NCI-H1048 (cell line): ENCODE measurements at places on chromosomes 13 and 19.

DNA sequence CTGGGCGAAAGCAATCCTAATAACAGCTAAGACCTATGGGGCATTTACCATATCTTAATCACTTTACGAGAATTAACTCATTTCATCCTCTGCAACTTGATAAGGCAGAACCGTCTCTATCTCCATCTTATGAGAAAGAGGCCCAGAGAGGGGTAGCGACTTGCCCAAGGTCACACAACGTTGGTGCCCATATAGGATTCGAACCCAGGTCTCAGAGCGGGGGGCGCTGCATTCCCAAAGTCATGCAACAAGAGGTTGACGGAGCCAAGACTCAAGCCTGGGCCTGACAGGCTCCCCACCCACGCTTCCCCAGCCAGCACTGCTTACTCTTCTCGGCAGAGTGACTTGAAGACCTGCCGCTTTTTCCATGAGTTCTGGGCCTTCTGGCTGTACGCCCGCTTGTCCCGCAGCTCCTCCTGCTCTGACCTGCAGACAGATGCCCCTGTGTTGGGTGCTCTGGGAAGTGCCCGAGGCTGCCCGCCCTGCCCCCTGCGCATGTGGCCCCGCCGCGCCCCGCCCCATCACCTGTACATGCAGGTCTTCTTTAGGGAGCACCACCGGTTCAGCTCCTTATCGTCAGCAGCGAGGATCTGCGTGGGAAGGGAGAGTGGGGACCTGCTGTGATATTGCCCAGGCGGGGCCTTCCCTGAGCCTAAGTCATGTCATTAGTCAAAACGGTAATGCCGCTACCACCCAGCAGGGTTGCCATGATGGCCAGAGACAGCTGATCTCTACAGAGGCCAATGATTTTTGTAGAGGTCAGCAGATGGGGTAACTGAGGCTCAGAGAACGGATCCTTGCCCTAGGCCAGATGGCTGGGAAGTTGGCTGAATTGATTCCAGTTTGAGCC, 10.8 kb downstream of the KRI1 start:
- DNase-seq = no peak

GRCh38 chr13:41461527-41462139, 4.3 kb downstream of the RGCC start:
- DNase-seq = no peak

- DNase-seq = no peak
Observed at GRCh38 chr19:37513397-37513796, 6.7 kb downstream of the ZNF793 start.

DNA sequence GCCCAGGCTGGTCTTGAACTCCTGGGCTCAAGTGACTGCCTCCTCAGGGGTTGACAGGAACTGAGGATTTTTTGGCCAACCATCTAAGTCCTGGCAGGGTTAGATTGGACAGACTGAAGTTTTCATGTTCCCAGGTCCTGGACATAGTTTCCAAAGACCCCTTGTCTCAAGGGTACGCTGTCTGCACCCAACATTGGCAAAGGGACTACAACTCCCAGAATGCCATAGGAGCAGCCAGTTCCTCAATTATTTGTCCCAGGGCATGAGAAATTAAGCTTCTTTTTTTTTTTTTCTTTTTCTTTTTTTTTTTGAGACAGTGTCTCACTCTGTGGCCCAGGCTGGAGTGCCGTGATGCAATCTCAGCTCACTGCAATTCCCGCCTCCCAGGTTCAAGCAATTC, 6.9 kb downstream of the GYS1 start:
- DNase-seq = no peak

GRCh38 chr19:57643734-57644133, 10.8 kb downstream of the ZNF211 start:
- DNase-seq = no peak

- no peak for DNase-seq
Observed at GRCh38 chr13:25286308-25286968, 850 bp downstream of the MTMR6 start.

GRCh38 chr13:26785838-26786630, 25.4 kb upstream of the GPR12 start:
- DNase-seq = no peak

- DNase-seq = no peak
Observed at GRCh38 chr19:30785458-30786137, 413.4 kb downstream of the ZNF536 start.

DNA sequence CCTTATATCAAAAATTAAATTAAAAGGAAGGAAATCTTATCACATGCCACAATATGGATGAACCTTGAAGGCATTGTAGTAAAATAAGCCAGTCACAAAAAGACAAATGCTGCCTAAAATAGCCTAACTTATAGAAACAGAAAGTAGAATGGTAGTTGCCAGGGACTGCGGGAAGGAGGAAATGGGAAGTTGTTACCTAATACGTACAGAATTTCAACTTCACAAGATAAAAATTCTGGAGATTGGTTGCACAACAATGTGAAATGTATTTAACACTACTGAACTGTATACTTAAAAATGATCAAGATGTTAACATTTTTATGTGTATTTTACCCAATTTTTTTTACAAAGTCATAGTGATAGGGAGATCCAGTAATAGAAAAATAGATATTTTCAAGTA, 10.2 kb upstream of the N4BP2L2 start:
- DNase-seq = no peak

DNA sequence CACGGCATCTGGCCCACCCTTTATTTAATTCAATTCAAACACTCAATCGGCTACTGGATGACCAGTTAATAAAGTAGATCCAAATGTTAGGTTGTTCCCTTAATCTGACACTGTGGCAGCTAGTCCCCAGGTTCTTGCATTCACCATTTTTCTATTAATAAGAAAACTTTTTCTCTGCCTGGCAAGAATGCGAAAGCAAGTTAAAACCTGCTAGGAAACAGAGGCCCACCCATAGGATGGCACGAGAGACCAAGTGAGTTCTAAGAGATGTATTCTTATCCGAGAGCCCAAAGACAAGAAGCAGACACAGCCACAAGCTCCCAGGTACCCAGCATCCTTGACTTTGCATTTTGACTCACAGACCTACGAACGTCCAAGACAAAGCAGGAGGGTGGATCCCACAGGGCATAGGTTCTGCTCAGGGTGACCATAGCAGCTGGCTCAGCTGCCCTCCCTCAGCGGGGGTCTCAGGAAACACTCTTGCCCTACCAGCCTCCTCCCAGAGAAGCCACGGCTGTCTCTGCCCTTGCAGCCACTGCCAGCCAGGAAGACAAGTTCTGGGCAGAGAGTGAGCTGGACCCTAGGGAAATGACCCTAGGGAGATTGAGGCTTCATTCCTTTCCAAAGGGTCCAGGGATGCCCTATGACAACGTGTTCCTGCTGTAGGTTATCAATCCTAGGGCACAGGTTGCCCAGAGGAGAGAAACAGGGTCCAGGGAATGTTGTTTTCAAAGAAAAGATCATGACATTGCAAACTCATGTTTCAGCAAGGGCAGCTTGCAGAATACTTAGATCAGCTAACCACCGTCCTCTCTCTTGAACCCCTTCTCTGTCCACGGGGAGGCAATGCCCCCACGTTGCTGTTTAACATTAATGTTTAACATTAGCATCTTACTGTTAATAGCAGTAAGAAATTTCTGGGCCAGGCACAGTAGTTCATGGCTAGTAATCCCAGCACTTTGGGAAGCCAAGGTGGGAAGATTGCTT, 147.2 kb upstream of the ZNF507 start:
- no peak for DNase-seq

GRCh38 chr13:105139048-105139379, 1396.4 kb downstream of the EFNB2 start:
- no peak for DNase-seq

DNA sequence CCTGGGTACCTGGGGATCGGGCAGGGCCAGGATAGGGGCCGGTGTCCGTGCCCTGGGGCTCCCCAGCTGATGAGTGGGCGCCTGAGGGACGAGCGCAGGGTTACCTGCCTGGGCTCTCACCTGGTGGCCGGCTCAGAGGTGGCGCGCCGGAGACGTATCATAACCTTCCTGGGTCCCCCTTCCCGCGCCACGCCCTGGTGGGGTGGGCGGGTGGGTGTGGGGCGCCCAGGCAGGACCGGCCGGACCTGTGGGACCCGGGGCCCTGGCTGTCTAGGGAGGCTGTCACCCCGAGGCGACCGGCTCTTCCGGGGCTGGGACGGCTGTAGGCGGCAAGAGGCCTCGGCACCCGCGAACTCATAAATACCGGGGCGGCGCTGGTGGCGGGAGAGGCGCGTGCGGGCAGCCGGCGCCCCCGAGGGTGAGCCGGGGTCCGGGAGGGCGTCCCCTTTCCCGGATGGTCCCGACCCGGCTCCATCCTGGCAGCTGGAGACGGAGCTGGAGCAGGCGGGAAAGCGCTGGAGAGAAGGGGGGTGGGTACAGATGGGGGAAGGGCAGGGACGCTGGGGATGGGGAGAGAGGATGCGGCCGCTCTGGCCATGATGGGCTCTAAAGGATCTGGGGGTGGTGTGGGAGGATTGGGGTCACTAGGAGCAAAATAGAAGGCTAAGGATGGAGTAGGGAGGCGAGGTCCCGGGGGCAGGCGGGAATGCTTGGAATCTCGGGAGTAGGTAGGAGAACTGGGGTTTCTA, at the start of gene ACP7:
Gene ACP7, plus strand, starts transcription at position 386 of the 749 bp plus-strand sequence. CDS start 902 bp downstream, outside the sequence.
- DNase-seq = no peak

GRCh38 chr19:2740314-2740656, 468 bp upstream of the SLC39A3 start:
- no peak for DNase-seq

DNA sequence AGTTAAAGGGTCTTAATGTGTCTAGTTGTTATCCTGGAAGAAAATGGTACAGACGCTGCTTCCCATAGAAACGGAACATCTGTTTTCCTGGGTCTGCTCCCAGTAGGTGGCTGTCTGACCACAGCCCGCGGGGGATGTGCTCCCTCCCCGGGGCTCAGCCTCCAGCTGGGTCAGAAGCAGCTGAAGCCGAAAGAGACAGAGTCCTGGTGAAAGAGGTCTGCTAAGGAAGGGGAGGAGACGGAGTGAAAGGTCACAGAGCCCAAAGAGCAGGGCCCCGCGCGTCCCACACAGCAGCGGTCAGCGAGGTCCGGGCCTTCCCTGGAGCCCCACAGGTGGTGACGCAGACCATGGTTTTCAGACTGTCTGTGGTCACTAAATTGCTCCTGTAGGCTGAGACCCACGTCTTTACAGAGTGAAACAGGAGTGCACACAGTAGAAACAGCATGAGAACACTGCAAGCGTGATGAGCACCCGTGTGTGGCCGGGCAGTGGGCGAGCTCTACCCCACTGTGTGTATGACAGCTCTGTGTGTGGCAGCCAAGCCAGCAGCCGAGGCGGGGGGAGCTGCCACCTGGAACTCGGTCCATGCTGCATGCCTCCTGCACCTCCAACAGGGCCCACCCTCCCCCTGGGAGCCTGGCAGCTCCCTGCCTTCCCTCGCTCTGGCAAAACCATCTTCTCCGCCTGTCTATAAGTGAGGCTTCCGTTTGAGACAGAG, 52.0 kb upstream of the C13orf46 start:
- DNase-seq = no peak

DNA sequence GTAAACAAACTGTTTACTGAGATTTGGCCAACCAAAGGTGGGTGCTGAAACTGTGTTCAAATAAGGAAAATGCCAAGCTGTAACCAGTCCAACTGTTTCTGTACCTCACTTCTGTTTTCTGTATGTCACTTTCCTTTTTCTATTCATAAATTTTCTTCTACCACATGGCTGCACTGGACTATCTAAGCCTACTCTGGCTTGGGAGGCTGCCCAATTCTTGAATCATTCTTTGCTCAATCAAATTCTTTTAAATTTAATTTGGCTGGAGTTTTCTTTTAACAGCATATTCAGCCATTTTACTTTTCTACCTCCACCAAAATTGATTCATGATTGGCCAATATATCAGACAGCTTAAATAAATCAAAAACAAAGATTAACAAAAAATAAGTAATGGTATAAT, 1575.5 kb upstream of the SPRY2 start:
- no peak for DNase-seq

GRCh38 chr13:40026174-40026585, 370.7 kb downstream of the COG6 start:
- no peak for DNase-seq

DNA sequence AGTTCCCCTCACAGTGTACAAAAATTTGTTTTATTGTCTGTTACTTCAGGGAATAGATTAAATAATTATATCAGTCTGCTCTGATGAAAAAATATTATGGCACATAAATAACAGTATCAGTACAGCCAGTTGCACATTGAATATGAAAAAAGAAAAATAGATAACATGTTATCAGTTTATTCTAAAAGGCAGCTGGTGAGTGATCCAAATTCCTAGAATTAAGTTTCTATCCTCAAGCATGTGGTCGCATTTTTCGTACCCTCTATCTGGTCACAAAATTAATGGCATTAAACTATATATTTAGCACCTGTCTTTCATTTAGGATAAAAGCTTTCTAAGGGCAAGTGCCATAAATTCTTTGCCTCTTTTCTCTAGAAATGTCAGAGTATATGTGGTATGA, 944.8 kb upstream of the PCDH9 start:
- no peak for DNase-seq

DNA sequence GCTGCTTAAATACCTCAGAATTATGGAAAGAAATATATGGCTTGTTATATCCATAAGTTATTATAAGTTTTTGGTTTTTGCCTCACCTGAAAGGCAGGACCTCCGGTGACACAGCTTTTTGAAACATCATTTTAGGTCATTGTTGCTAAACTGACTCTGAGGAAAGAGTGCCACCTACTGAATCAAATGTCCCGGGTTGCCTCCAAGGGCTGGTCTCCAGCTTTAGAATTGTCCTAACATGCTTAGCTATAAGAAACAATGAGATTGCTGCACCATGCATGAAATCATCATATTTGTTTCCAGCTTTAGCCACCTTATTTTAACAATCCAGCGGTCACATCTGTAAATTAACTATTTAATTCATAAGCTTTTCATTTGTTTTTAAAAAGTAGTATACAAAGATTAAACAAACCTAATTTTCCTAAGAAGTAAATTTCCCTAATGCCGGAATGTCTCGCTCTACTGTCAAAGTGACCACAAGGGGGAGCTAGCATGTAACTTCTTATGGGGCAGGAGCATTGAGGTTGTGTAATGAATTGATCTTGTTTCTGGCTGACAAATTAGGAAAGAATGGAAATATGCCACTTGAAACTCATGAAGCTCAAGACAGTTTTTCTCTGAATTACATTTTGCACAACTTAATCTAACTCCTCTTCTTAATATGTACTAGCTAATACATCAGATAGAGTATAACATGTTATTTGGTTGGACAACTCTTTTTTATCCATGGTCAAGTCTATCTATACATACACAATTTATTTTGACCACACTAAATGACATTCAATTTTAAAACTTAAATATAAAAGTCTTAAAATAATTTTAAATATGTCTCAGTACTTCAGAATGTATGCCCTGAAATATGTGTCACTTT, 6.7 kb upstream of the PCDH17 start:
- no peak for DNase-seq

- no peak for DNase-seq
Observed at GRCh38 chr13:88196106-88196505, 524.9 kb downstream of the SLITRK5 start.
